NCI-H1436 treated with DMSO at 0.1 percent for 48 hours (cell line): ENCODE measurements at places on chromosomes 3 and 15.

DNA sequence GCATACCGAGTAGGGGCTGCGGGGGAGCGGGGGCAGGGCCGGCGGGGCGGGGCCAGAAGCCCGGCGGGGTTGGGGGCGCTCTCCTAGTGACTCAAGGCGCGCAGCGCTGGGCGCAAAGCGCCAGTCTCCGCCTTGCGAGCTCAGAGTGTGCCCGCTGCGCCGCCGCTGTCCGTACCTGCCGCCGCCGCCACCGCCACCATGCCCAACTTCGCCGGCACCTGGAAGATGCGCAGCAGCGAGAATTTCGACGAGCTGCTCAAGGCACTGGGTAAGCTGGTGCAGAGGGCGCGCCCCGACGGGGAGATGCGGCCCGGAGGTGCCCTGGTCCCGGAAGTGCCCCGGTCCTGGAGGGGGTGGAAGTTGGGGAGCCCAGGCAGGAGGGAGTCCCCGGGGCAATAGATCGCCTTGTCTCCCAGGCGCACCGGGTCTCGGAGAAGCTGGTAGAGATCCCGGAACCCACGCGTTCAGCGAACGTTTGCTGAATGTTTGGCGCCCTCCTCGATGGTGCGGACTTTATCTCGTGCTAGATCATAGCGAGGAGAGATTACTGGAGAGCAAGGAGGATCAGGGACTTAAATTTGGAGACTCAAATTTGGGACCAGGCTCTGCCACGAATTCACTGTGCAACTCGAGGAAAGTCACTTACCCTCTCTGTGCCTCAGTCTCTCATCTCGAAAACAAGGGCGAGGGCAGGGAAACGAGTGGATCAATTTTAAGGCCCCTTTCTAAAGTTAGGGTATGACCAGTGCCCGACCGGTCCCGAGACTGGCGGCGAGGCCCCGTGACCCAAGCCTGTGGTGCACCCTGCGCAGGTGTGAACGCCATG is at the start of gene CRABP1:
Gene CRABP1, plus strand, starts transcription at position 123 of the 826 bp plus-strand sequence. Its CDS starts 76 bp downstream, at position 199.
- no peak for DNase-seq

- DNase-seq = no peak
Observed at GRCh38 chr3:32278714-32279113, 40.2 kb downstream of the CMTM8 start.

GRCh38 chr3:186149319-186149960 is 40.6 kb upstream of the ETV5 start:
- DNase-seq = no peak

DNA sequence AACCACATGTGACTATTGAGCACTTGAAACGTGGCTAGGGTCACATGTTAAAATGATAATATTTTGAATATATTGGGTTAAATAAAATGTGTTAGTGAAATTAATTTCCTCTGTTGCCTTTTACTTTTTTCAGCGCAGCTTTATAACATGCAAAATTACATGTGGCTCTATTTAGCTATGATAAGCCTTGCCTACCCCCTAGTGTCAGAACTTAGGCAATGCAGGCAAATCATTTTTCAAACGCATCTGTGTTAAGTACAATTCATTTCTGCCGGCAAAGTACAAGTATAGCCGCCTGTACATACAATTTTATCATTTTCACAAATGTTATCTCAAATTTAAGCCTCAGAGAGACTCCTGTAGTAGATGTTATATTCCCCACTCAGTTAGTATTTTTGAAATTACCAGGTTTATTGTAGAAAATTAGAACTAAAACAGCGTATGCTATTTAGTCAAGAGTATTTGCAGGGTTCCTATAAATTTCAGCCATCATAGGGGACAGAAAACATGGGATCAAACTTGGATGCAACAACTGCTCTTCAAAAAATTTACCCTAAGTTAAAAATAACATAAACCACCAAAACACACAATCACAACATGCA is 56.1 kb downstream of the TAFA4 start:
- no peak for DNase-seq

DNA sequence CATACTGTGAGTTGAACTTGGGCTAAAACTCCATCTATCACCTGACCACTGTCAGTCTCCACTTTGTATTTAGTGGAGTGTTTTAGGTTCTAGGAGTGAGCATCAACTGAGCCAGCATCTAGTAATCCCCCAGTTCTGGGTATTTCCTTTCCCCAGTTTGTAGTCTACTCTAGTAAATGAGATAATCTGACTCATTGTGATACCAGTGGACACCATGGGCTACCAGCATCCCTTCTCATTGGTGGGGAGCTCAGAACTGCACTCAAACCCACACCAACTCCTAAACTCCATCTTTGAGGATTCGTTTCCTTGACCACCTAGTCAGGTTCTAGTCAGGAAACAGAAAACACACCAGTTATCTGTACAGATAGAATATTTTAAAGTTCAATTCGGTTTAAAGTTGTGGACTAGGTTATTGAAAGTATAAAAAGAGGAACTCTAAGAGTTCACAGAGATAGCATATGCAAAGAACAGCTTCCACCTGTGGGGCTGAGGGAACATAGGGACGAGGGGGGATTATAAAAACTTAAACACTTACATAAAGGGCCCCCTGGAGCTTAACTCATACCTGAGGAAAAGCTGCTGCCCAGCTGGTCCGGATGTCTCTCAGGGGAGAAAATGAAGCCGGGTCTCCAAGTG is 36.0 kb downstream of the LEO1 start:
- DNase-seq = no peak

DNA sequence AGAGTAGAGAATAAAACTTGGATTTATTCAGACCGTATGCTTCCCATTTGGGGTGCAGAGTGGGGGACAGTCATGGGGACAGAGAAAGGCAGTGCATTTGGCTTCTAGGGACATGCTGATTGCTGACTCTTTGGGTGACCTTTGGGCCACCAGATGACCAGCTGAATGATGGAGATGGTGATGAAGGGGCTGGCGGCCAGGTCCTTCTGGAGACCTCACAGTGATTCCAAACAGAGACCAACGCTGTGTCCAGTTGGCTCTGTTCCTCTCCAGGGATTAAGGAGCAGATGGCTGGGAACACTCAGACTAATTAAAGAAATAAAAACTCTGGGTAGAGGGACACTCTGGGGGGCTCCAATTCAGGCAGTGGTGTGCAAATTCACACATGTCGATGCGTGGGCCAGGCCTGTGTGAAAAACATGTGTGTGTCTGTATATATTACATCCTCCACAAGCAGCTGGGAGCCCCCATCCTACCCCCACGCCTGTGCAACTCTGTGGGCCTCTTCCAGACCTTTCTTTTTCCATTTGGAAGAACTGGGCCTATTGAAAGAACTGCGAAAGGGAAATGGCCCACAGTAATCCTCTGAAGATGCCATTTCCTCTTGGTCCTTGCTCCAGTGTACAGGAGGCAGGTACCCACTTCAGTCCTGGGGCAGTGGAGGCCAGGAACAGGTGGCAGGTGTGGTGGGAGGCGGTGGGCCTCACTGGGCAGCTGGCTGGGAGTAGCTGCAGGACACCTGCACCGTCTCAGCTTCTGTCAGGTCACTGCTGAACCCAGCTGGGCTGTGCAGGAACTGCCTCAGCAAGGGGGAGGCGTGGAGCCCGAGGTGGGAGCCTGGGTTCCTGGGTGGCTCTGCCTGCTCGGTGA is 8.9 kb downstream of the XIRP1 start:
- no peak for DNase-seq

DNA sequence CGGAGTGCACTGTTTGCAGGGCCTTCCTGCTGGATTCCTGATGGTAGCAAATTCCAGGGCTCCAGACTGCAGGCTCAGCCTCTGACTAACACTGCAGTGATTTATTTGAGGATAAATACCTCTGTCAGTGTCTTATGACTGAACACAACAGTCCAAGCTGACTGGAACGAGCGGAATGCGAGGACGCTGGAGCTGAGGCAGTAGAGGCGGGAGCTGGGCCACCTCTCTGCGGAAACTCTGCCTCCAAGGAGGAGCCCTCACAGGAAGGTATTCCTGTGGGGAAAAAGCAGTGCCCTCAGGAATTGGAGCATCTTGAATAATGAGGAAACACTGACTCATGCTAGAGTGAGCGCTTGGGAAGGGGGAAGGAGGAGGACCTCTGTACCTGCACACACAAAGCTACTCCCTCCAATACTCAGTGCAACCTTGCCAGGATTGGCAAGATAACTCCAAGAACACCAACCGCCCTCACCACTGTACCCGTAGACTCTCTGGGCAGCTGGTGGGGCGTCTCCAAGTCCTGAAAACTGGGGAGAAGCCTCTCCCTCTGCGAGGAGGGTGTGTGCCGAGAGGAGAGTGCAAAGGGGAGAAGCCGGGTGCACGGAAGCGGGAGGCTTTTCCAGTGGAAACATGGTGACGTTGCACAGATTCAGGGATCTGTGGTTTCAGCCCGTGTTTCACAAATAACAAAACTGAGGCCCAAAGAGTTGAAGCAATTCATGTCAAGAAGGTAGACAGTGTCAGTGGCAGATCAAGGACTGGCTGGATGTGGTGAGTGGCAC is 43.0 kb downstream of the VGLL4 start:
- DNase-seq = no peak

- no peak for DNase-seq
Observed at GRCh38 chr15:57708047-57708446, 1.5 kb downstream of the POLR2M start.

GRCh38 chr15:29680465-29681165 is 141.7 kb downstream of the TJP1 start:
- DNase-seq = no peak

- no peak for DNase-seq
Observed at GRCh38 chr3:168051531-168052471, 43.9 kb downstream of the GOLIM4 start.

- DNase-seq = no peak
Observed at GRCh38 chr3:62875558-62876002, 364 bp upstream of the CADPS start.

GRCh38 chr3:22386107-22386506 is 635.1 kb upstream of the ZNF385D start:
- DNase-seq = no peak

- no peak for DNase-seq
Observed at GRCh38 chr3:174023421-174023820, 625.9 kb downstream of the NLGN1 start.

GRCh38 chr3:23806534-23807423 is 1.0 kb downstream of the UBE2E1 start:
- no peak for DNase-seq

DNA sequence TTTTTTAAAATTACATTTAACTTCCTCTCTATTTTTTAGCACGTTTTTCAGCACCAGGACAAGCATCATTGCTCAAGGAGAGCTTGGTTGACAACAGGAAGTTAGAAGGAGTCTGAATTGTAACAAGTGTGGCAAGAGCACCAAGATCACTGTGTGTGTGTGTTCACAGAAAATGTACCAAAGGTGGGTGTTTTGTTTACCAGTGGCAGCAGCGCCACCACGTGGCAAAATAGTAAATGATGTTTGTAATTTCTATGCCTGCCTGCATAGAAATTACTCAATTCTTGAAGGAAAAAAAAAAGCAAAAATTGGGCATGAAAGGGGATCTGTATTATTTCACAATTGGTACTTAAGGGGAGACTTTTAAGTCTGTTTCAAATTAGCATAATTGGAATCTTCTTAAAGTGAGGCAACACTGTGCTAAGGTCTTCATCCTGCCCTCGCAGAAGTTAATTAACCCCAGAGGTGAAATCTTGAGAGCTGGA is 7.4 kb upstream of the U2SURP start:
- DNase-seq = peak; percentile 38

GRCh38 chr3:29805757-29806156 is 524.9 kb downstream of the RBMS3 start:
- DNase-seq = no peak
